ENCODE measurements at places on chromosomes 2 and 18.

DNA sequence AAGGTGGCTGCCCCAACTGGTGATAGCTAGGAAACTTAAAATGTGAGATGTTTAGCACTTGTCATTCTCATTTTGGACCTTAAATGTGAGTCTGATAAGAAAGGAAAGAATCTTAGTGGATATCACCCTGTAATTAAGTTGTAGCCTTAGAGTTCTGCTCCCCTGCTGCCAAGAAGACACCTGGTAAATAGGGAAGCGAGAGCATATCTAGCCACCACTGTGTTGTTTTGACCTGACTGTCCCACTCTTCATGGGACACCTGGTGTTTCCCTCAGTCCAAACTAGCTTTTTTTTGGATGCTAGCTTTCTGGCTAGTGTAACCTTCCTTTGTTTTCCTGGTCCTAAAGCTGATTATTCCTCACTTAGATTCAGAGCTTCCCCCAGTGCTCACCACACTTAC, 357.6 kb downstream of the RAD51AP2 start:
- DNase-seq: no peak

DNA sequence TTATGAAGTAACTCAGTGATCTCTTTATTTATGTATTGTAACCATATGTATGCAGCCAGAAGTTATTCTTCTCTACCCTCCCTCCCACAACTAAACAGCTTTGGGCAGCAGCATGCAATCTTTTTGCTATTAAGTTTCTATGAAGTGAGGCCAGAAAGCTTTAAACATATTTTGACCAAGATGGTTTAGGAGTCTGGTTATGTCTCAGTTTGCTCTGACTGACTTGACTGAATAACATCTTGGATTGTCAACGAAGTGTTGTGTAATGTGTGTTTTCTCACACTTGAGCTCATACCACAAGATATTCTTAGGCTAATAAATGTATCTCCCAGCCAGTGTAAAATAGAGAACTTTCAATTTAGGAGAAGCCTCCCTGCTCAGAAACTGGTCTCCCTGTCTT, 104.3 kb downstream of the TTC27 start:
- no peak for DNase-seq

DNA sequence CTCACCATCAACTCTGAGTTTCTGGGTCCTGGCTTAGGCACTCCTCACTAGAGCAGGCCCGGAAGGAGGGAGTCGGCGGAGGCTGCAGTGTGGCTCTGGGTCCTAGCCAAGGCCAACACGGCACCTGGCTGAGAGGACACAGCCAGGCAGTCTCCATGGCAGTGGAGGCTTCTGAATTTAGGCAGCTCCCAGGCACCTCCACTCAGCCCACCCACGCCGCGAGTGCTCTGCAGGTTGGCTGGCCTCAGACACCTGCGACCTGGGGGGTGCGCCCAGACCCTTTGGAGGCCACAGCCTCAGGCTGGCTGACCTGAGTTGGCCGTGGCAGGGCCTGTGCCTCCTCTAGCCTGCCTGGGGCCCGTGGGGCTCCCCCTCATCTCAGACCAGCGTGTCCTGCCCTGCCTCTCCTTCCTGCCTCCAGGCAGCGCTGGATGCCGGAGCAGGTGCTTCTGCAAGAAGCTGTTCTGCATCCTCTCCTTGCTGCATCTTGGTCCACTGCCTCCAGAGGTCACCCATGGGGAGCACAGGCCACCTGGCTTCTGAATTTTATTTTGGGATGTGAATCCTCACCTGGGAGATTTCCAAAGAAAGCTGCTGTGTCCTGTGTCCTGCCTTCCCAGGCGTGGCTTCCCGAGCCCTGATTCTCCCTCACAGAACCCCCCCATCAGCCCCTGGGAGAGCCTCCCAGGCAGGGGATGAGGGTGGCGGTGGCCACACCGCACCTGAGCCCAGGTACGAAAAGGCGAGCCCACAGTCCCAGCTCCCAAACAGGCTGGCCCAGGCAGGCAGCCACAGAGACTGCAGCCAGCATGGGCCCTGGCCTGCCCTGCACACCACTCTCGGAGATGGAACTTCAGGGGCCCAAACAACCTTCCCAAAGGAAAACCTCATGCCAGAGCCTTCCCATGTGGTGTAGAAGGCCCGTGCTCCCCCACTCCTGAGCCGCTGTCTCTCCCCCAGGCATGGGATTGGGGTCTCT, 23.4 kb downstream of the AQP12A start:
- no peak for DNase-seq

GRCh38 chr18:6719098-6719846, 10.2 kb upstream of the ARHGAP28 start:
- no peak for DNase-seq

DNA sequence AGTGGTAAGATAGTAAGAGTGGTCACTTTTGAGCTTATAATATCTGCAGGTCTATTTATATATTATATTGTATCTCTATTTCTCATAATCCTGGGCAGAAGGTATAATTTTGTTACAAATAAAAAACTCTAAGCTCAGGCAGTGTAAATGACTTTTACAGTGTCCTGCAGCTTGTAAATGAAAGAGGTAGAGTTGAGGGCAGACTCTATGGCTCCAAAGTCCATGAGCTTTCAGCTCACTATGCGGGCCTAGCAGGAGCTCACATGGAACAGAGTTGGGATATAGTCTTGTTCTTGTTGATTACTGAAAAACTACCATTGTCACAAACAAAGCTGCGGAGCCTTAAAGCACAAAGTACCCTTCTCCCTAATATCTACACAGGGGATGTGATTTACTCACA, 361.4 kb downstream of the LNPK start:
- DNase-seq: no peak

DNA sequence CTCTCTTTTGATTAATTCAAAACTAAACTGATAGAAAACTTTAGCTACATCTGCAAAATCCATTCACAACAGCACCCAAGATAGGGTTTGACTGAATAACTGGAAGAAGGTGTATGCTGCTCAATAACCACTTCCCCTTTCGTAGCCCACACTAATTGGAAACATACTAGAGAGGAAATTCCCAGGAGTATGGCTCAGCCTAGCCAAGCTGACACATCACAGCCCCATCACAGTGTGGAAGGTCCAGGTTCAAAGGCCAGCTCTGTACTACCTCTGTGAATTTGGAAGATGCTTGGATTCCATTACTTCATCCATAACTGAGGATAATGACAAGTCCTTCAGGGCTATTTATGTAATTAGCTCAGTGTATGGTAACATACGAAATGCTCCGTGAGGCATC, 185.4 kb downstream of the FBXO15 start:
- no peak for DNase-seq

DNA sequence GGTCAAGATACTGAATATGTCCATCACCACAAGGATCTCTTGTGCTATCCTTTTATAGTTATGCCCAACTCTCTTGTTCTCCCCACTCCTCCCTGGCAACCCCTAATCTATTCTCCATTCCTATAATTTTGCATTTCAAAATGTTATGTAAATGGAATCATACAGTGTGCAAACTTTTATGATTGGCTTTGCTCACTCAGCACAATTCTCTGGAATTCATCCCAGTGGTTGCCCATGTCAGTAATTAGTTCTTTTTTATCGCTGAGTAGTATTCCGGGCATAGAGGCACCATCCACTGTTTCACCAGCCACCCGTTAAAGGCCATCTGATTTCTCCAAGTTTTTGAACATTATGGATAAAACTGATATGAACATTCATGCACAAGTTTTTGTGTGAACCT, 38.4 kb upstream of the RNF149 start:
- no peak for DNase-seq

- no peak for DNase-seq
These were observed 82.0 kb upstream of the PROKR1 start for GRCh38 chr2:68561372-68561771.

DNA sequence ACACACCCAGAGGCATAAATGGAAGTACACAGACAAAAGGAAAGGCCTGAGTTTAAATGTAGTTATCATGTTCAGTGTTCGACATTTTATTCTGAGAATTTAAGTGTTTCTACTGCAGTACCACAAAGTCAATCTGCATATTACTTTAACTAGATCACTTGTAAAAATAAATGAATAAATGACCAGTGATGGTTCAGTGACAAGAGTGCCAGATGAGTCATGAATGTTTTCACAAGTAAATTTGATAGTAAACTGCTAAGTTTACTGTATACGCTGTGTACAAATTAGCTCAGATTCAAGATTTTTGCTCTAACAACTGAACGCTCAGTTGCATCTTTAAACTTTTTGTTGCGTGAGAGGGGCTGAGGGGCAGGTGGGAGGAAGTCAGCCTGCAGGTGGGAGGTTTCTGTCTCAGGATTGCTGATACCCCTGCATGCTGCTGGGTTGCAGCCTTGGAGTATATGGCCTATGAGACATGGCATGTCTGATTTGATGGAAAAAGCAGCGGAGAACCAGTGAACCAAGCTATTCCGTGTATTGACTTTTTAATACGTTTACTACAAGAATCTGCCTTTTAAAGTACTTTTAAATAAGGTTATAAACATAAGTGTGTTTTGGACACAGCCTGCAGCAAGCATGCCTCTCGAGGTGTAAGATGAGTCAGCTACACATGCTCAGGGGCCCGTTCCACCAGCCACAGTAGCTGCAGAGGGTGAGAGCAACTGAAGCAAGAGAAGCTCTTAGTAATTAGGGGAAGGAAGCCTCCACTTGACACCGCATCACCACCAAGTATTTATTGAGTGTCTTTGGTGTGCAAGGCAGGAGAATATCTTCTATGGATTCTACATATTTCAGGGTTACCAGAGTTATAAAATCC, 245.1 kb downstream of the NEDD4L start:
- no peak for DNase-seq

DNA sequence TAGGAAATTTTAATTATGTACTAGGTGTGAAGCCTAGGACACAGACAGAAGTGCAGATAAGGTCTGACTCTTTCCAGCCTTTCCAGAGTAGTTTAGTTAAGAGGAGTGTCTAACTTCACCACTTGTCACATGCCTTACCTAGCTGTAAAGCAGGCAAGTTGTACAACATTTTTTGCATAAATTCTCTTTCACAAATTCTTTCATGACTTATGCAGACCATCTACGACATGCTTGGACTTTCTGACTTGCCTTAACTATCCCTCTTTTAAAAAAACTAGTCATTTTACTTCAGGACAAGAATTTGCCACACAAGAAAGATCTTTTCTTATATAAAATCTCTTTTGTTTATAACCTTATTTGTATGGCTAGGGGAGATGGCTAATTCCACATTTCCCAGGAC, 1273.6 kb upstream of the SLC39A10 start:
- peak; percentile 11 for DNase-seq
